NCI-H1417 (cell line): ENCODE measurements at places on chromosomes 1 and 21.

DNA sequence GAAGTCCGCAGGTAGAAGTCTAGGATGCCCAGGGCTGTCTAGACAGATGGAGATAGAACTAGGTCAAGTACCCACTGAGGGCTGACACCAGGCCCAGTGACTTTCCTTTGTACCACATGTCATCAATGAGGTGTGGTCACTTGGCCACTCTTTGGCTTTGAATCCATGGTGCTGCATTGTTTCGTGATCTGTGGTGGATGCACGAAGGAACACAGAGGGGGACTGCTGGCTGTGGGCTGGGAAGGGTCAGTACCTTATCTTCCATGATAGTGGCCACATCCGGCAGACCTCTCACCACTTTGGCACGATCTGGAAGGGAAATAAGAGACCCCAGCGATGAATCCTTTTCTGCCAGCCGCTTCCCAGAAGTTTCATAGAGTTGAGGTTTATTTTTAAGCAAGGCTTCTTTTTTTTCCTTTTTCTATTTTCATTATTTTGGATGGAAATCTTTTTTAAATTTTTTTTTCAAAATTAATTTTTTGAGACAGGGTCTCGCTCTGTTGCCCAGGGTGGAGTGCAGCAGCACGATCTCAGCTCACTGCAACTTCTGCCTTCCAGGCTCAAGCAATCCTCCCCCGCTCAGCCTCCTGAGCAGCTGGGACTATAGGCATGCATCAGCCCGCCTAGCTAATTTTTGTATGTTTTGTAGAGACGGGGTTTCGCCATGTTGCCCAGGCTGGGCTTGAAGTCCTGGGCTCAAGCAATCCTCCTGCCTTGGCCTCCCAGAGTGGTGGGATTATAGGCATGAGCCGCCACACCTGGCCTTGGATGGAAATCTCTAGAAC lies 53.1 kb downstream of the MYOM3 start:
- no peak for DNase-seq

GRCh38 chr1:116078699-116079223 lies 32.4 kb upstream of the MAB21L3 start:
- DNase-seq, result no peak

GRCh38 chr1:36516372-36517010 lies 33.8 kb upstream of the CSF3R start:
- peak; percentile 64 for DNase-seq

GRCh38 chr21:38343691-38344090 lies 86.9 kb downstream of the KCNJ15 start:
- DNase-seq, result peak; percentile 12

GRCh38 chr1:105180789-105181188 lies 1431.1 kb downstream of the AMY1C start:
- no peak for DNase-seq

DNA sequence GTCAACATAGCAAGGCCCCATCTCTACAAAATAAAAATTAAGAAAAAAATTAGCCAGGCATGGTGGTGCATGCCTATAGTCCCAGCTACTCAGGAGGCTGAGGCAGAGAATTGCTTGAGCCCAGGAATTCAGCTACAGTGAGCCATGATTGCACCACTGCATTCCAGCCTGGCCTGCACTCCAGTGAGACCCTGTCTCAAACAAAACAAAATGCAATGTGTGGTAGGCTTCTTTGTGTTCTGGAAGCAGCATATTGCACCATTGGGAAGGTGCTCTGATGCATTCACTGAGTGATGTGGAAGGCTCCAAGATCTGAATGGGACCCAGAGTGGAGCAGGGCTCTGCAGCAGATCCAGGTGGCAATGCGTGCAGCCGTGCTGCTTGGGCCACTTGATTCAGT lies 99.6 kb upstream of the COG2 start:
- DNase-seq, result no peak
